Glutamatergic neuron (in vitro differentiated cells): ENCODE measurements at places on chromosomes 1 and 21. TPM values are rescaled to one million over a fixed set of nuclear protein-coding genes. Genes with fewer than 3 reads are reported as not detected.

GRCh38 chr21:19145682-19146293 is 742.2 kb upstream of the TMPRSS15 start:
- no peak overlapping the region for H3K4me3 ChIP-seq
- H3K27me3 ChIP-seq, result no peaks in the 10 kb centered on the region
- DNase-seq, result no peak
- no peaks in the 10 kb centered on the region for H3K4me1 ChIP-seq
- H3K27ac ChIP-seq, result no peak overlapping the region
- no peaks in the 10 kb centered on the region for H3K36me3 ChIP-seq

DNA sequence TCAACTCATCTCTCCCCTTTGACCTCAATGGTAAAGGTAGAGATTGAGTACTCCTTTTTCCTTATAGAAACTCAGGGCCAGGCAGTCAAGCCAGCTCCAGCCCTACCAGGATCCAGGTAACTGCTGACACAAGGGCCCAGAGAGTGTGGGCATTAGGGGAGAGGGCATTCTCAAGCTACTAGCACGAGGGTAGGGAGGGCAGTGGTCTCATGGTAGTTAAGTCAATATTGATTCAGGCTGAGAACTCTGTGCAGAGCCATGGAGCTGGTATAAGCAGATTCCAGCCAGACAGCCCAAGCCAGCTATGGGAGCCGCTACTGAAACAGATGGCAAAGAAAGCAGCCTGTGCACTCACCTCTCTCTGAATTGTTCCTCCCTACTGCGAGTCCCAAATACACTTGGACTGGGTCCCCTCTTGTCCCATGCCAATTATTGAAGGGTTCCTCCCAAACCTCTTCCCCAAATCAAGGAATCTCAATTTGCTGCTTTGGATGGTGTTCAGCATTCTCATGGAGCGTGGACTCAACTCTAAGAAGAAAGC is 2.8 kb downstream of the PI4KB start:
- H3K4me1 ChIP-seq, result peaks cover 32% of the 10 kb centered on the region
- no peak overlapping the region for H3K27ac ChIP-seq
- no peak overlapping the region for H3K4me3 ChIP-seq
- H3K27me3 ChIP-seq, result peaks cover 13% of the 10 kb centered on the region
- DNase-seq, result no peak

GRCh38 chr1:89912073-89912472 is 82.8 kb upstream of the ZNF326 start:
- no peak for DNase-seq
- no peak overlapping the region for H3K27ac ChIP-seq
- no peak overlapping the region for H3K4me3 ChIP-seq
- H3K27me3 ChIP-seq, result peaks cover 2% of the 10 kb centered on the region
- peaks cover 31% of the 10 kb centered on the region for H3K4me1 ChIP-seq
- no peaks in the 10 kb centered on the region for H3K36me3 ChIP-seq

DNA sequence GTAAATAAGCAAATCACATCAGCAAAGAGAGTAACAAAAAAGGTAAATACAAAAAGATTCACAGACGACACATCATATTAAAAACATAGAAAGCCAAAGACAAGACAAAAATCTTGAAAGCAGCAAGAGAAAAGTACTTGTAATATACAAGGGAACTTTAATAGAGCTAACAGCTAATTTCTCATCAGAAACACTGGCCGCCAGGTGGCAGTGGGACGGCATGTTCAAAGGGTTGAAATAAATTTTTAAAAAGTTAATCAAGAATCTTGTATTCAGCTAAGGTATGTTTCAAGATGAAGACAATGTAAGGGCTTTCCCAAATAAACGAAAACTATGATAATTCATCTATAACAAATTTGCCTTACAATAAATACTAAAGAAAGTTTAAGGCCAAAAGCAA is 358.1 kb downstream of the LRRIQ3 start:
- H3K27me3 ChIP-seq, result peaks cover 1% of the 10 kb centered on the region
- no peaks in the 10 kb centered on the region for H3K36me3 ChIP-seq
- peaks cover 4% of the 10 kb centered on the region for H3K4me1 ChIP-seq
- DNase-seq, result peak; percentile 23
- no peak overlapping the region for H3K4me3 ChIP-seq

- H3K27ac ChIP-seq, result no peak overlapping the region
- H3K36me3 ChIP-seq, result peaks cover 5% of the 10 kb centered on the region
- DNase-seq, result no peak
- no peak overlapping the region for H3K4me3 ChIP-seq
- peaks cover 9% of the 10 kb centered on the region for H3K4me1 ChIP-seq
These were observed 193.6 kb upstream of the ADGRL2 start for GRCh38 chr1:81607086-81607485.

GRCh38 chr1:61518670-61519400 is 206.1 kb downstream of the TM2D1 start:
- peaks cover 3% of the 10 kb centered on the region for H3K27me3 ChIP-seq
- no peaks in the 10 kb centered on the region for H3K36me3 ChIP-seq
- no peak overlapping the region for H3K27ac ChIP-seq
- no peaks in the 10 kb centered on the region for H3K4me1 ChIP-seq

Gene CENPF
- total RNA-seq, result 29.3 TPM

Gene PLD5
- total RNA-seq, result 0.96 TPM

Gene BGLAP
- total RNA-seq, result not detected

Gene GLRX2
- total RNA-seq, result 7.2 TPM

Gene CRNN
- total RNA-seq, result not detected
